ENCODE measurements at places on chromosomes 5 and 9.

GRCh38 chr9:123691765-123692303 lies 238.1 kb downstream of the DENND1A start:
- DNase-seq = no peak

DNA sequence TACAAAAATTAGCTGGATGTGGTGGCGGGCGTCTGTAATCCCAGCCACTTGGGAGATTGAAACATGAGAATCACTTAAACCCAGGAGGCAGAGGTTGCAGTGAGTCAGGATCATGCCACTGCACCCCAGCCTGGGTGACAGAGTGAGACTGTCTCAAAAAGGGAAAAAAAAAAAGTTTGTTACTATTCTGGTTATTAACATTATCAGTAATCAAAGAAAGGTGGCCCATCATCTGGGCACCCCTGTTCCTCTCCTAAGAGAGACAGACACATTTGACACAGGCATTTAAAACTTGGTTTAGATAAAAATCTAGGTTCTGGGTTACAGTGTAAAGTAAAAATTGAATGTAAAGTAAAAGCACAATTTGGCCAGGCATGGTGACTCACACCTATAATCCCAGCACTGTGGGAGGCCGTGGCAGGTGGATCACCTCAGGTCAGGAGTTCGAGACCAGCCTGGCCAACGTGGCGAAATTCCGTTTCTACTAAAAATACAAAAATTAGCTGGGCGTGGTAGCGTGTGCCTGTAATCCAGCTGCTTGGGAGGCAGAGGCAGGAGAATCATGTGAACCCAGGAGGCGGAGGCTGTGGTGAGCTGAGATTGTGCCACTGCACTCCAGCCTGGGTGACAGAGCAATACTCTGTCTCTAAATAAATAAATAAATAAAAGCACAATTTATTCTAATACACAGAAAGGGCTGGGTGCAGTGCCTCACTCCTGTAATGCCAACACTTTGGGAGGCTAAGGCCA lies 16.7 kb upstream of the PHYHD1 start:
- no peak for DNase-seq

- no peak for DNase-seq
Measured at GRCh38 chr9:13962006-13962405, 351.9 kb downstream of the NFIB start.

GRCh38 chr9:105138306-105138801 lies 106.1 kb upstream of the SLC44A1 start:
- no peak for DNase-seq

DNA sequence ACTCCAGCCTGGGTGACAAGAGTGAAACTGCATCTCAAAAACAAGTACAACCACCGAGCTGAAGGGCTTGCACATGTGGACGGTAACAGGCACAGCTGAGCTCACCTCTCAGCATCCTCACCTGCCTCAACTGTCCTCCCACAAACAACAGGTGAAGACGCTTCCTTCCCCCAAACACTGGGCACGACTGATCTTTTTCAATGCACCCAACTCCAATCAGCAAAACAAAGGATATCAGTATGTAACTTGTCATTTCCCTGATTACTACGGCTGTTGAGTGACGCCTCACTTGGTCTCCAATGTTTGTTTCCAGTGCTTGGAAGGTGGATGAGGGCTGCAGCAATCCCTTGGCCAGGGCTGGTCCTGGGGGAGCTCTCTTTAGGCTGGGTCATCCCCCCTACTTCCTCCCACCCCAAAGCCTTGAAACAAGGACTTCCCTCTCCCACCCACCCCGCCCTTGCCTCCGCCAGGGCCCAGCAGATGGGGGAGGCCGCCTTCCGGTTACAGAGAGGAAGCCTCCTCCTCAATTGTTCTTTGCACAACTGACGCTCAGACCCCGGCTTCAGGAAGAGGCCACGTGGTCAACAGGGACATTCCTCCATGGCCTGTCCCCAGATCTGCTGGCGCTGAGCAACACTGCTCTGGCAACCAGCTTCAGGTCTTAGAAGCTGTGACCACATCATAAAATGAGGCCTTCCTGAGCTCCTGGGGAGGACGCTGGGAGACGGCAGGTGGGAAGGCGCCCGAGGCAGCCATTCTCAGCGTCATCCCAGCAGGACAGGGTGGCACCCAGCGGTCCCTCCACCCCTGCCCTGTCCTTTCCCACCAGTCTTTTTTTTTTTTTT lies 5.9 kb downstream of the FAM78A start:
- no peak for DNase-seq

GRCh38 chr5:138336952-138337684 lies 948 bp upstream of the FAM53C start:
- peak; percentile 38 for DNase-seq

- no peak for DNase-seq
Measured at GRCh38 chr9:88197781-88198340, 59.6 kb upstream of the SPATA31C2 start.

GRCh38 chr5:117623042-117623805 lies 1048.6 kb upstream of the SEMA6A start:
- no peak for DNase-seq

DNA sequence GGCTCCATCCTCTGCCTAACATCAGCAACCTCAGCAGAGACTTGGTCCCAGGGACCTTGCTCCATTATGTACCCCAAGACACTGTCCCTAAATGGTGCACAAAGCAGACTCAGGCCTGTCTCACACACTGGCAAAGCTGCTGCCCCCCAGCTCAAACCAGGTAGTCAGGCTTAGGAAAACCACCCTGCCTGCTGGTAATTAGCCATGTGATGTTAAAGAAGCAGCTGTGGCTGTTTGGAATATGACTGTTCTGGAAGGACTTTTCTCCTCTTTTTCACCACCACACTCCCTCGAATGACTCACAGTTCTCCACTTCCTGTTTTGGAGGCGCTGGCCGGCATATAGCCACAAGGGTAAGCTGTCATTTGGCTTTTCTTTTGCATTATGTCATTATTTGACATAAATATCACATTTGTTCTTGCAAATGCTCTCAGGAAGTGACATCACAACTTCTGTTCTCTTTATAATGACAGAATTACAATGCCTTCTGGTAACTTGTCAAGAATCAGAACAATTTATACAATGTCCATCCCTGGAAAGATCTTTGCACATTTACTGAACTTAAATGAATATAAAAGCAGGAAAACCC lies 113.9 kb downstream of the SUSD1 start:
- no peak for DNase-seq

DNA sequence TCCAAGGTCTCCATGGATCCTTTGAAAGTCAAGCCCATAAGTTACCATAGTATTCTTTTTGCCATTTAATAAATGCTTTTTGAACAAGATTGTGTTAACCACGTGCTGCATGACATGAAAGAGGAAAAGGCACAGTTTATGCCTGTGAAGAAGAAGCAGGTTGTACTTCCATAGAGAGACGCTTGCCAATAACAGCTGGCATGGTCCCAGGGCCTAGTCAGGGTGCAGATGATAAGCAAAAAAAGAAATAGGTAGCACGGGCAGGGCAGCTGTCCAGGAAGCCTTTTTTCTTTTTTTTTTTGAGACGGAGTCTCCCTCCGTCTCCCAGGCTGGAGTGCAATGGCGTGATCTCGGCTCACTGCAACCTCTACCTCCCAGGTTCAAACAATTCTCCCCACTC lies 71.8 kb upstream of the CLINT1 start:
- DNase-seq = no peak
